ENCODE measurements at places on chromosomes 16 and 17.

DNA sequence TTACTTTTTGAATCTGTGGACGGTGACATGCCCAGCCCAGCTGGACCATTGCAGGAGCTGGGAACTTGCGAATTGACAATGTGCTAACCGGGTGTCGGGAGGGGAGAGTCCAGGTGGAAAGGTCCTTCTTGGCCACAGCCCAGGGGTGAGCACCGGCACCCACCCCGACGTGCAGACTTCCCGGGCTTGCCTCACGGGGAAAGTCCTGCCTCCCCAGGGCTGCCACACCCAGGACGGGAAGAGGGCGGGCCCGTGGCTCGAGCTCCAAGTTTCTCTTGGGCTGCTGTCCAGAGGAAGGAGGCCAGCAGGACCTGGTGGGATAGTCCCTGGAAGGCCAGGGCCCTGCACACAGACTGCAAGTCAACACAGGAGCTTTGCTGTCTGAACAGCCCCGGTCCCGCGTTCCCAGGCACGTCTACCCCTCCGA is 17.7 kb downstream of the CARD14 start:
- no peak for DNase-seq

DNA sequence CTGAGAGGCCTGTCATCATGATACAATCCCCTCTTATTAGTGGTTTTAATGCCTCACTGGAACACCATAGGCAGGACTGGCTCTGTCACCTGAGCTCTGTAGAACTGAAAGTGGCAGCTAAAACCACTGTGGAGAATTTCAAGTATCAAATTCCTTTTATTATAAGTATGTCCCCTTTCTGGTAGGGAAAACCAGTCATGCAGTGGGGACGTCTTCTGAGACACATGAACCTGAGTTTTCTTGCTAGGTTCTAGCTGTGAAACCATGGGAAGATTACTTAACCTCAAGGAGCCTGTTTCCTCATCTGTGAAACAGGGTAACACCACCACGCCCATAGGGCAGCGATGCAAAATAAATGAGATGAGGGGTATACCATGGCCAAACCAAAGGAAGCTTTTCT is 4.7 kb downstream of the VAC14 start:
- no peak for DNase-seq

- DNase-seq = no peak
These were observed 28.0 kb upstream of the MTSS2 start for GRCh38 chr16:70713824-70714223.

DNA sequence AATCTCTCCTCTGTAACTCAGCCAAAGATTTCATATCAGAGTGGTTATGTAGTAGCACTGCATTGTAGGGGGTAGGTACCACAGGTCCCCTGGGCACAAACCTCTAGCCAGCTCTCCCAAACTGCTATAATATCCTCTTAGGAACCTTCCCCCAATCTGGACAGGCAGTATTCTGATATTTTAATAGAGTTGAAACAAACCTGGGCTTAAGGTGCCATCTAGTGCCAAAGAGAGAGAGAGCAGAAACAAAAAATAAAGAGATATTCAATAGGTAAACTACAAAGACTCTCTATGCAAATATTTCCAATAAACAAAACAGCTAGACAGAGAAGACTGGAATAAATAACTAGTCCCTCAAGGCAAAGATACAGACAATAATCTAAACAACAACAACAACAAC is 1070.0 kb downstream of the CDH11 start:
- DNase-seq = peak; percentile 11

DNA sequence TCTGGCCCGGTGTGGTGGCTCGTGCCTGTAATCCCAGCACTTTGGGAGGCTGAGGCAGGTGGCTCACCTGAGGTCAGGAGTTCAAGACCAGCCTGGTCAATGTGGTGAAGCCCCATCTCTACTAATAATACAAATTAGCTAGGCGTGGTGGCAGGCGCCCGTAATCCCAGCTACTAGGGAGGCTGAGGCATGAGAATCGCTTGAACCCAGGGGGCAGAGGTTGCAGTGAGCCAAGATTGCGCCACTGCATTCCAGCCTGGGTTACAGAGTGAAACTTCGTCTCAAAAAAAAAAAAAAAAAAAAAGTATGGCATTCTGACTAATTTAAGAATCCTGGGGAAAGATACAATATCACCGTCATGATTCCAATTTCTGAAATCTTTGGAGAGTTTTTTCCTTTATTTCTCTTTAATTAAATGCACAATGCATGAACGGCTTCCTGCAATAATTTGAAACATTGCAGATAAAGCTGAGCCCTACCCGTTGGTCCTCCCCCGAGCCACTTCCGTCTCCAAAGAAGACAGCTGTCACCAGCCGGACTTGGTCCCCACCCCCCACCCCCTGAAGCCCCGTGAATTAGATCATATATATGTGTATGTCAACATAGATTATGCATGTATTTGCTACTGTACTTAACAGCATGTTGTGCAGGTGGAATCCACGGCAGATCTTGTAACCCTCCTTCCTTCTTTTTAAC is 142.6 kb upstream of the PLCG2 start:
- DNase-seq = no peak

- no peak for DNase-seq
These were observed 623.2 kb upstream of the ZFHX3 start for GRCh38 chr16:73670836-73671820.

GRCh38 chr16:26795184-26795583 is 271.5 kb upstream of the C16orf82 start:
- DNase-seq = peak; percentile 18

DNA sequence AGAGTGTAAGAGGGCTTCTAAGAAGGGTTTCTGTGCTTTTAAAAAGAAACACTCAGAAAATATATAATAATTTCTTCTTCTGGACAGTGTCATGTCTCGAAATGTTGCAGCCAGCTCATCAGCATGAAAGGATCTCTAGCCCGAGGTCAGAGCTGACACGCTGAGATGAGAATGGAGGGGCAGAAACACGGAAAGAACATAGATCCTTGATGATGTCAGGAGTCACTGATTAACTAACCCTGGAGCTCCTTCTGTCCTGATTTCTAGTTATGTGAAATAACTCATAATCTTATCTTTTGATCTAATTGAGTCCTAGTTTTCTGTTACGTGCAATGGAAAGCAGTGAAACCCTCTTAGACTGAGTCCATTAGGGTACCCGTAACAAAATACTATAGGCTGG is 10.3 kb upstream of the TOX3 start:
- DNase-seq = no peak

GRCh38 chr17:65099941-65100315 is 37.2 kb upstream of the RGS9 start:
- no peak for DNase-seq

DNA sequence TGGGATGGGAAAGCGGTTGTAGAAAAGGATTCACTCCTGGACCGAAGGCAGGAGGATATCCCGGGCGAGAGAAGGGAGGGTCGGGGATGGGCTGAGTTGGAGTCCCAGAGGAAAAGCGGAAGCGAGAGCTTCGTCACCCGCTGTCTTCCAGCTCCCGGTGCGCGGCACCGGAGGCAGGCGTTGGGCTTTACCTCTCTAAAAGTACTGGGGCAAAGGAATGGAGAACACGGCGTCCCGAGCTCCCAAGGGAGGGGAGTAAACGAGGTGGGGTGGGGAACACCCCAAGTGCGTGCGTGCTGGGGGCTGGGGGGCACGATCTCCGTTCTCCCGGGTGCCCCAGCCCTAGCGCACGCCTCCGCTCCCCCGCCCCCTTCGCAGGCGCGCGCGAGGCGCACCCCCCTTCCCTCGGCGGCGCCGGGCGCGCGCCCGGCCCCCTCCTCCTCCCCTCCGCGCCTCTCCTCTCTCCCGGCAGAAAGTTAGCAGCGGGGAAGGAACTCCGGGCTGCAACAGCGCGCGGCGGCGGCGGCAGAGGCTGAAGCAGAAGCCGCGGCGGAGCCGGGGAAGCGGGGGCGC is at the start of gene HS3ST4:
Gene HS3ST4 (plus strand): TSS at position 441 of the 573 bp plus-strand sequence.
- DNase-seq = no peak

DNA sequence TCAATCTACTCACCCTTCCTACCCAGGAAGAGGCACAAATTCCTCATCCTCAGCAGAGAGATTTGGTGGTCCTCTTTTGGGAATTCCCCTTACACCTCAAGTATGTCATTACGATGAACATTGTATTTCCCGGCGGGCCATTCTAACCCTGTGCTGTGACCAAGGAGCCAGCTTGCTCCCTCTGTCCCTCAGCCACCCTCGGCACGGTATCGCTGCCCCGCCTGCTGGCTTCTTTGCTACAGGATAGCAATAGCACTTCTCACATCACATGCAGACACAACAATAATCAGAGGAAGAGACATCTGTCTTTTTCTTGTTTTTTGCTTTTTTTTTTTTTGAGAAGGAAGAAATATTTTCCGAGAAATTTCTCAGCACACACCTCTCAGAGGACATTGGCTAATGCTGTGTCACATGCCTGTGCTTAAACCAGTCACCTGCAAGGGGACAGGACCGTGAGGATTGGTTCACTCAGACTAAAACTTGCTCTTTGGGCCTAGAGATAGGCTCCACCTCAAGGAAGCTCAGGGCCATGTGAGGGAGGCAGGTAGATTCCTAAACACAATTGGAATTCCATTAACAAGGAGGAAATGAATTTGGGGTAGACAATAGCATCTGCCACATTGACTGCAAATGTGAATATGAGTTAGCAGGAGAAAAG is 41.2 kb downstream of the TMC5 start:
- no peak for DNase-seq

DNA sequence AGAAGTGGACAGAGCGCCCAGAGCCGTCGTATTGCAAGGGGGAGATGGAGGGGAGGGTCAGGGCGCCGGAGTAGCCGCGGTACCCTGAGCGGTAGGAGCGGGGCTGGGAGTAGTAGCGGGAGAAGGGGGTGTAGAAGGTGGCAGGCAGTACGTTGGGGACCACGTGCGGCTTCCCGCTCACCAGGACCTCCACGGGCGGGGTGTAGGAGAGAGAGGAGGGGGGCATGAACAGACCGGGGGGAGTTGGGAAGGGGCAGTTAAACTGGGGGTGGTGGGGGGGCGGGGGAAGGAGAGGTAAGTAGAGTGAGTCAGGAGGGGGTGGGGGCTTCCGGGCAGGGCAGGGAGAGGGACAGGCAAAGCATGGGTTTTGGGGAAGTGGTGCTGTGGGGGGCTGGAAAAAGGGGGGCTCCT is 16.8 kb downstream of the ST6GALNAC2 start:
- DNase-seq = no peak

DNA sequence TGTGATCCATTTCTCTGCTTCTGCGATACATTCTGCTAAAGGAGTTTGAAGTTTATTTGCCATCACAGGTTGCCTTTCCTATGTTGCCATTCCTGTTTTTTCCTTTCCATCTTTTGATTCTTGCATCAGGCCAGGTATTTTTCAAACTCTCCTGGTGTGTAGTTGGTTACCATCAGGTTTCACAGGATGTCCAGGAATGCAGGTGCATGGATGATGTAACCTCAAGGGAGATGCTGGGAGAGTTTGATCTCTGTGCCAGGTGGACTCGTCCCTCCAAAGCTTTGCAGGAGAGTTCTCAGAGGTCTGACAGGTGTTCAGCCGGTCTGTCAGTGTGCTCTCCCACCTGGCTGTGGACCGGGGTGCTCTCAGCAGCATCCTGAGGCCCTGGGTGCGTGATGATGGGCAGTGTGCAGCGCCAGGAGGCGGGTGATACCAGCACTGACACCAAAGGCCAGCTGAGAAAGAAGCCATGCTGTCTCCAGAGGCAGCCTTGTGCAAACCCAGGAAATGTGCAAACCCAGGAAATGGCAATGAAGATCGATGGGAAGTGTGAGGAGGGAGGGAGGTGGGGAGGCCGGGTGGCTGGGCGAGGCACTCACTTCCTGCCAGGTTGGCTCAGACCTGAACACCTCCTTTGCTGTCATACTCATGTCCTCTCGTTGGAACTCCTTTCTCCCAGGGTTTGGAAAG is 1.7 kb downstream of the ATP2C2 start:
- no peak for DNase-seq

DNA sequence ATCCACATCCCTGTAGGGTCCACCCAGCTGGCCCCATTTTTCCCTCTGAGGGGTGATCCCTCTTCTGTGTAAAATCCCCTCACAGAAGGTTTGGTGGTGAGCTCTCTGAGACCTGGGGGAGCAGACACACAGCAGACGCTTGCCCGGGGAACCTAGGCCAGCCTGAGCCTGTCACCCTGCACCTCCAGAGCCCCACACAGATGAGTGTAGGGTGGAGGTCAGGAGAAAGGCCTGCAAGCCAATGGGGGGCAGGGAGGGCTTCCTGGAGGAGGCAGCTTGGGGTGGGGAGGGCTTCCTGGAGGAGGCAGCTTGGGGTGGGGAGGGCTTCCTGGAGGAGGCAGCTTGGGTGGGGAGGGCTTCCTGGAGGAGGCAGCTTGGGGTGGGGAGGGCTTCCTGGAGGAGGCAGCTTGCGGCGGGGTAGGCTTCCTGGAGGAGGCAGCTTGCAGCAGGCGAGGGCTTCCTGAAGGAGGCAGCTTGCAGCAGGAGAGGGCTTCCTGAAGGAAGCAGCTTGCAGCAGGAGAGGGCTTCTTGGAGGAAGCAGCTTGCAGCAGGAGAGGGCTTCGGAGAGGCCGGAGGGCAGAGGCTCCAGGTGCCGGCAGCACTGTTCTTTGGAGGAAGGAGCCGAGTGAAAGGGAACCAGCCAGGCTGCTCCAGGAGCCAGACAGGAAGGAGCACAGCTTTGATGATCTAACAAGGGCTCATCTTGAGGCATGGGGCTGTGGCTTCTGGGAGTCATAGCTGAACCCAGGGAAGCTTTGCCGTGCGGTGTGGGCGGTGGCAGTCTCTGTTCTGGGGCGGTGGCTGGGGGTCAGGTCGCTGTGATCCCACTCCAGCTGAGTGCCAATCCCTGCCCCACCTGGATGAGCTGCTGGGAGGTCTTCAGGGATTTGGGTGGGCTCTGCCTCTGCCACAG is 83.7 kb upstream of the ZNF469 start:
- DNase-seq = no peak

DNA sequence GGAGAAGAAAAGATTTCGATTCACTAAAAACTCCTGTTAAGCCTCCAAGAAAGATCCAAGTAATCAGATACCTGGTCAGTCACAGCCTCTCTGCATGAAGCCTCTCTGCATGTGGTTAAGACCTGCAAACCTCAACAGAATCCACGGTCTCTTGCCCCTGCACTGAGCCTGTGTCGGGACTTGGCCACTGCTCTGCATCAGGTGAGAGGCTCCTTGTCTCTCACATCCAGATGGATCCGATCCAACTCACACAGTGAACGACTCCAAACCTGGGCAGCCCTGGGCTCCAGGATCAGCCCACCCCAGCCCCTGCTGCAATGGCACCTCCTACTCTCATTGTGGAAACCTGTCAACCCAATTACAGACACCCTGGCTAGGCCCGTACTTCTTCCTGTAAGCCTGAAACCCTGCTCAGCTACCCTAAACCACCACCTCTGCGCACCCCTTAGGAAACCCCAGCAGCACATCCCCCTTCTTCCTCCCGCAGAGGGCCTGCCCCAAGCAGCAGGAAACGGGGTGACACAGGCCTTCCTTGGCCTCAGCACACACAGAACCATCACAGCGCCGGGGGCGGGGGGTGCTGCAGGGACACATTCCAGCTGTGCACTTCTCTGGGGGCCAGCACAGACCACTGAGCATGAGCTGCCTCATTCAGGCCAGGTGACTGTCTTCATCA is 129.5 kb downstream of the ANKRD11 start:
- DNase-seq = no peak

DNA sequence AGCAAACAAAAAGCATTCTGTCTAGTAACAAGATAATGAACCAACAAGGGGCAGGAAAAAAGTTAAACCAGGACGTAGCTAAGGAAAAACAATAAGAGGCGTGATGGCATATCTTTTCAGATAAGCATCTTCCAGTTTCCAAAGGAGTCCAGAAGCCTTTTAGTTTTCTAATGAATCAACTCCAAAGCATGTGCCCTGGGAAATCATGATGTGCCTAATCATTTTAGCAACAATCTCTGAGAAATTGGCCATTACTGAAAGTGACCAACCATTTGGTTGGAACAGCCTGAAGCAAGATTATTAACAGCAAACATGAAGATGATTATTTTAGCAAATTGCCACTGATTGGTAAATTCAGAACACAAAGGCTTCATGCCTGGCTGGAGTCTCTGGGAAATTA is 440.9 kb upstream of the MAF start:
- DNase-seq = no peak
